Caco-2 (cell line): ENCODE measurements at places on chromosomes 7 and 10. TPM values are rescaled to one million over a fixed set of nuclear protein-coding genes. Genes with fewer than 3 reads are reported as not detected.

DNA sequence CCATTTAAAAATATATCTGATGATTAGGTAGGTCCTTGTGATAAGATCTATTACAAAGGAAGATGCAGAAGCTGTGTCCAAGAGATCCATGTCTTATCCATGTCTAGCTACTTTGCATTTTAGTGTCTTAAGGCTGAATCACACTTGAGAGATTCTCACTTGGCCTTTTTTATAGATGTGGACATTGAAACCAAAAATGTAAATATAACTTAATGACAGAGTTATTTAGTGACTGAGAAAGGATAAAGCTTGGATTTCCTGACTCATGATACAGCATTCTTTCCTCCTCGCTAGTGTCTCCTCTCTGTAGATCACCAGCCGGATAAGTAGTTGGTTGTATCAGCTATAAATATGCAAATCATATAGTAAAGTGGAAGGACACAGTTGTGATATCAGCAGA lies 23.3 kb downstream of the INHBA start:
- no peak for DNase-seq

DNA sequence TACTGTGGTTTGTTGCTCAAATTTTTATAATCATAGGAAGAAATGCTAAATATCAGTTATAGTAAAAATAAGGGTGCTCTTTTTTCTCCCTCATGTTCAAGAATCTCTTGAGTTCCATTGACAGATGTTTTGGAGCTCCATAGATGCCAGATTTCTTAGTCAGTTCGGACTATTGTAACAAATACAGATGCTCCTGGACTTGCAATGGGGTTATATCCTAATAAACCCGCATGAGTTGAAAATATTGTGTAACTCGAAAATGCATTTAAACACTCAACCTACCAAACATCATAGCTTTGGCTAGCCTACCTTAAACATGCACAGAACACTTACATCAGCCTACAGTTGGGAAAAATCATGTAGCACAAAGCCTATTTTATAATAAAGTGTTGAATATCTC lies 100.7 kb upstream of the CSTF2T start:
- no peak for DNase-seq

- DNase-seq: no peak
Measured at GRCh38 chr7:25985196-25985595, 166.8 kb upstream of the NFE2L3 start.

DNA sequence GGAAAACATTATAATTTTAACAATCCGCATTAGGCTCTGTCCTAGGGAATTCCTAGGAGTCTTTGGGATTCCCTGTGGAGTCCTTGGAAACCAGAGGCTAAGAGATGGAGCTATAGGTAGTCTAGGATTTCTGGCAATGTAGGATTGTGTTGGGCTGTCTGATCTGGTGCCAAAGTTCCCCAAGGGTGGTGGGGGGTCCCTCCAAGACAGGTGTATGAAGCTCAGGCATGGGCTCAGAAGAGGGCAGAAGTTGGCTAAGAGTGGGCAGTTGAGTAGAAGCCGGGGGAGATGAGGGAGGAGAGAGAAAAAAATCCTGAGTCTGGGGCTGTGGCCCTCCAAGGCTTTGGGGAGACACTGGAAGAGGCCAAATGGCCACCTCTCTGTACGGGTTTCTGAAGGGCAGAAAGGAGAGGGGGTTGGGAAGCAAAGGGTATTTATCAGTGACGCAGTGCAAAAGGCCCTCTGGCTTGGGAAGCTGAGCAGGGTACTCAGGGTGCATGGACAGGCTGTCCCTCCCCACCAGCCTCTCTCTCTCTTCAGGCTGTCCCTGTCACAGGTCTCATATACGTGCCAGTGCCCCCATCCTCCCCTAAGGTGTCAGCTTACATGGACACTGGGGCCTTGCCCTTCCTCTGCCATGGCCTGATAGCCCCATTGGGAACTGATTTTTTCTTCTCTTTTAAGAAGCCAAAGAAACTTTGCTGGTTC lies 929 bp downstream of the HOXA6 start:
- DNase-seq: peak; percentile 33

Gene ABCB4
- total RNA-seq: 0.18 and 0.21 TPM in 2 replicates

- no peak for DNase-seq
Measured at GRCh38 chr10:17209881-17210280, 8.4 kb upstream of the TRDMT1 start.

Gene CALML5
- total RNA-seq: not detected in 2 replicates

DNA sequence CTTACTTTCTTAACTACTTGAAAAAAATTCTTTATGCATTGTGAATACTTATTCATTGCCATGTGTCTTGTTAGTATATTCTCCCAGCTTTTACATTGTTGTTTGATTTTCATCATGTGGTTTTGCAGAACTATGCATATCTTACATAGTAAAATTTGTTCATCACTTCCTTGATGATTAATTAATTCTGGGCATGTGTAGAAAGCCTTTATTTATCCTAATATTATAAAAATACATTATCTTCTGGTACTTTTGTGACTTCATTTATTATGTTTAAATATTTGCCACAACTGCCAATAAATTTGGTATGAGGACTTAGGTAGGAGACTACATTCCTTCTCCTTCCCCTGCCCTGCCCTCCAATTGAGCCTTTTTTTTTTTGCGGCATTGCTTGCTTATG lies 166.0 kb upstream of the ZNF32 start:
- DNase-seq: no peak

DNA sequence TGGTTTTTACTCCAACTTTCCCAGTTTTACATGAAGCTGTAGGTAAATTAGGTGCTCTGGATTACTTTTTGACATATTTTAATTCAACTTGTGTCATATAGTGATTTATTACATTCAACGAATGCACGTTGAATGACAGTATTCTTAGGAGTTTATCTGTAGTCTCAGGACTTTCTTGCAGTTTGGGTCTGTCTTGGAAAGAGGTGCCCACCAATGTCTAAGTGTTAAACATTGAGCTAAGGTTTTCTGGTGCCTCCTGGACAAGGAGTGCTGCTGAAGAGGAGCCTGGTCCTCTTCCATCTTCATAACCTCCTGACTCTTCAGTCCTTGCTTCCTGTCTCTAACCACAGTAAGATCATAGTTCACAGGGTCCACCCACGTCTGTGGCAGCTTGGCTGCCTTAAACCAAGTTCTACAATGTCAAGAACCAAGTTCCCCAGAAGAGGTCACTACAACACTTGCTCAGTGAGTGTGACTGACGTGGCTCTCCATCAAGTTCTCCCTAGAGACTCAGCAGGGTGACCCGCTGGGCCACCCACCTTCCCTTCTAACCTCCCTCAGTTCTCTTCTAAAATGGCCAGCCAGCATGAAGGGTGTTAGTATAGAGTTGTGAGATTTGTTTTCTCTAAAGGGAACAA lies 6.1 kb downstream of the NPY start:
- peak; percentile 62 for DNase-seq

Gene RAMP3
- total RNA-seq: not detected in 2 replicates

Gene NUP205
- 114 and 115 TPM in 2 replicates for total RNA-seq

Gene NOD1
- total RNA-seq: 5.4 and 7.0 TPM in 2 replicates

Gene AKR1B15
- not detected in 2 replicates for total RNA-seq

Gene PNLIPRP1
- total RNA-seq: not detected in 2 replicates

DNA sequence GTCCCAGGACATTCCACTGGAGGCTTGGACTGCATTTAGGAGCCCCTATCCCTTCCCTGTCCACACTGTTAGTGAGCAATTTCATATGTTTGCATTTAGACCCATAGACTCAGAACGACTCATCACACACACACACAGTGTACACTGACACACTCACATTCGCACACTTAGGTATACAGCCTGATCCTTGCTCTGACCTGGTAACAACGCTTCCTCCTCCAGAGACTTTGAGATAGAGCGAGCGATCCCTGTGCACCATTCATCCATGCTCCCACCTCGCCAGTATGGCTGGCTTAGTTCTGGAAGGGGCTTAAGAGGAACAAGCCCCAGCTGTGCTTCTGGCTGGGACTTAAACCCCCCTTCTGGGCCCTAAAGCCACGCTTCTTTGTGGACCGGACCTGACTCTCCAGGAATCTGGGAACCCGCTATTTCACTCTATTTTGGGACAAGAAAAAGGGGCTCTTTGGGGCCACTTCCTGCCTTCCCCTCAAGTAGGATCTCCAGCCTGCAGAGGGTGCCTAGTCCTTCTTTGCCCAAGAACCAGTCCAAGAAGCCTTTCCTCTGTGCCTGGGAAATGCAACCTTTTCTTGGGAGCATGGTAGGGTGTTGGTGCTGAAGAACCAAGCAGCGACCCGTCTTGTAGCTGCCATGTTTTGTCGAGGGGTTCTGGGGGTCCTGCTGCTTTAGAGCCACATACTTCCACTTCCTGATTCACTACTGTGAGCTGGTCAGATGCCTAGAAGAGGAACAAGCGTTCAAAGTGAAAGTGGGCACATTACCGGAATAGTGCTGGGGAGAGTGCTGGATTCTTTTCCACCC lies 1.1 kb upstream of the HOXA13 start:
- DNase-seq: no peak

Gene DDX50
- 76.7 and 81.4 TPM in 2 replicates for total RNA-seq

DNA sequence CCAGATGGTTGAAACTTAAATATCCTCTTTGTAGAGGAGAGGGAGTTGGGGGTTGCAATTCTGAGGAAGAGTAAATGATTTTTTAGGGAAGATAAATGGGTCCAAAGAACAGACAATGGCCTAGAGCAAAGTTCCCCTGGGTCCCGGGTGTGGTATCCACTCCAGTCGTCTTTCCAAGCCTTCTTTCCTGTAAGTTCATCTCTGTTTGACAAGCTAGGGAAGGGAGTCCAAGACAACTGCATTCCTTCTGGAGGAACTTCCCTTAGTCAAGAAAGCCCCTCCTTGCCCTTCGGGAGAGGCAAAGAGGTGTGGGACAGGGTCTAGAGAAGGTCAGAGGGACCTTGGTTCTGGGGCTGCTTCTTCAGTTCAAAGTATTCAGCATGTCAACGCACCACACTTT lies 33.4 kb downstream of the C10orf71 start:
- DNase-seq: no peak

- peak; percentile 53 for DNase-seq
Measured at GRCh38 chr10:92688927-92689662, 660 bp upstream of the HHEX start.

DNA sequence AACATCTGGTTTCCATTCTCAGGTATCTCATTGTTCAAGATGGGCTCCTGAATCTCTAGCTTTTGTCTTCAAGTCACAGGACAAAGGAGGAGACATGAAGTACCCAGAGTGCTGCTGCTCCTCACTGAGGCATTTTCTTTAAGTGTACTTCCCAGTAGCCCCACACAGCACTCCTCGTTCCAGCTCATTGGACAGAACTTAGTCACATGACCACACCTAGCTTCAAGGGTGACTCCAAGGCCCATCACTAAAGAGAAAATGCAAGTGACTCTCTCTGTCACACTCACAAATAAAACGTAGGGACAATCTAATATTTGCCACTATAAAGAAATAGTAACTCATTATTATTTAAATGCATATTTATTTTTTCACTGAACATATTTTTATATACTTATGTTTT lies 58.3 kb upstream of the NEUROD6 start:
- DNase-seq: no peak

GRCh38 chr10:13102002-13102794 lies 2.2 kb downstream of the OPTN start:
- no peak for DNase-seq

Gene NRAP
- total RNA-seq: 0.05 and 0.09 TPM in 2 replicates

Gene AGR2
- 343 and 467 TPM in 2 replicates for total RNA-seq

Gene NUTM2E
- 0.14 TPM in 1 of 2 replicates, not detected in the other for total RNA-seq

Gene ZNF804B
- not detected in 2 replicates for total RNA-seq

Gene RASA4B
- 2.9 and 3.2 TPM in 2 replicates for total RNA-seq

DNA sequence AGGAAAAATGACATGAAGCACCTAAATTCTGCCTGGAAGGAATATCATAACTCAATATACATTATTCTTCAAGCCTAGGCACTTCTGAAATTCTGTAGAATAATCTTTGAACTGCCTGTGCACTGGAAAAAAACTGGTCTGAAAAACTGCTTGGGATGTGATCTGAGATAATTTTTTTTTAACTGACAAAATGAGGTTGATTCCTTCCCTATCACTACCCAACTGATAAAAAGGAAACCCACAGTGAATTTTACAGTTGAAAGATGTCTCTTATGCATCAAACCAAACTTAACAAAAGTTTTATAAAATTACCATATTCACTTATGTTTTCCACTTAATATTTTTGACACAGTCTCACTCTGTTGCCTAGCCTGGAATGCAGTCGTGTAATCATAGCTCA lies 67.2 kb upstream of the FAM133B start:
- DNase-seq: no peak

DNA sequence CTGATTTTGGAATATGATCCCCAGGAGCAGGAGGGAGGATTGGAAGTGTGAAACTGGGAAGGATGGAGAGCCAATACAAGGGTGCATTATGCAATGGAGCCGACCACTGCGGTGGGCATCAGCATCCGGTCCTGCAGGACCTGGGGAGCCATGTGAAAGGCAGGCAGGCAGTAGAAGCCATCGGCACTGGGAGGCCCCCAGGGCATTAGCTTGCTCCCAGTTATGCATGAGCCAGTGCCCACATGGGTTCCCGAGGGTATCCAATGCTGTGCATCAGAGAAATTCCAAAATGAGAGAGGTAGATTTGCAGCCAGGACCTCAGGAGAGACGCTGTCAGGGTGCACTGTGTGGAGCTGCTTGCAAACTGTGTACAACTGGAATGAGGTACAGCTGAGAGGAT lies 8.7 kb upstream of the KCP start:
- DNase-seq: no peak

GRCh38 chr7:47896809-47897423 lies 51.4 kb downstream of the PKD1L1 start:
- no peak for DNase-seq

GRCh38 chr10:29224631-29225030 lies 64.2 kb upstream of the LYZL1 start:
- no peak for DNase-seq

- no peak for DNase-seq
Measured at GRCh38 chr10:19713159-19713558, 103.1 kb upstream of the PLXDC2 start.

- no peak for DNase-seq
Measured at GRCh38 chr10:107157071-107157470, 7.4 kb downstream of the SORCS1 start.

GRCh38 chr7:114957444-114957843 lies 35.5 kb downstream of the MDFIC start:
- DNase-seq: no peak

Gene LHFPL3
- not detected in 2 replicates for total RNA-seq

Gene ANKRD22
- total RNA-seq: not detected in 2 replicates

DNA sequence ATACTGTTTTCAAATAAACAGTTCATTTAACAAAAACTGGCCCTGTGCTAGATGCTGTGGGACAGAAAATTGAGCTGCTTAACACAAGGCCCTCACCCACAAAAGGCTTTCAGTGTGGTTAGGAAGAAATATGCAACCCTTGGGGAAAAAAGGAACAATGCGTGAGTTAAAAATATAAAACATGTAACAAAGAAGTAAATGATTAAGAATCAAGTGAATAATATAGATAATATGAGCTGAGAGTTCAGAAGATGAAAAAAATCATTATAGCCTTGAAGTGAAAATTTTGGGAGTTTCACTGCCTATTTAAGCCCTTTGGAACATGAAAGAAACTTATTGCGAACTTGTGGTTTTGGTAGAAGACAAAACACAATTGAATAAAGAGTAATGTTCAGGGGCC lies 495.4 kb downstream of the GFRA1 start:
- no peak for DNase-seq

- DNase-seq: peak; percentile 21
Measured at GRCh38 chr7:30970594-30971094, 6.9 kb downstream of the GHRHR start.

Gene GJD4
- 0.18 TPM in 1 of 2 replicates, not detected in the other for total RNA-seq

Gene ZNF365
- total RNA-seq: not detected in 2 replicates
